ENCODE measurements at places on chromosomes 2 and 18. TPM values are rescaled to one million over a fixed set of nuclear protein-coding genes. Genes with fewer than 3 reads are reported as not detected.

Gene CAD
- 42.0 TPM for polyA plus RNA-seq

GRCh38 chr2:74619651-74620297, 28.4 kb downstream of the M1AP start:
- DNase-seq = no peak

DNA sequence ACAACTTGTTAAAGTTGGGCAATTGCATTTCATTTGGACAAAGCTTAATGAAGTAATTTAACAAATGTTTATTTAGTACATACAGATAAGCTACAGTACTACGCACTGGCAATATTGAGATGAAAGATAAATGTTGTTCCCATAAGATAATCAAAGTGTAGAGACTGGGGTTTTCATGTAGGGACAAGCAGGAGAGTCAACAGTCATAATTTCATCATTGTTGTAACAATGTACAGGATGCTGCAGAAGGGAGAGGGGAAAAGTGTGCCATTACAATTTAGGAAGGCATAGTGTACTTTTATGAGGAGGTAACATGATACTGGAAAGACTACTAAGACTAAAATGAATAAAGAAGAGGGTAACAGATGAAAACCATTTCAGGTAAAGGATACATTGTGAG, 441.6 kb downstream of the ERBB4 start:
- DNase-seq = no peak

Gene ZNF521
- 45.1 TPM for polyA plus RNA-seq

GRCh38 chr18:7904529-7904928, 337.4 kb downstream of the PTPRM start:
- no peak for DNase-seq

Gene NTSR2
- polyA plus RNA-seq = not detected

Gene CEP192
- polyA plus RNA-seq = 46.2 TPM

Gene FBXO15
- 5.4 TPM for polyA plus RNA-seq

DNA sequence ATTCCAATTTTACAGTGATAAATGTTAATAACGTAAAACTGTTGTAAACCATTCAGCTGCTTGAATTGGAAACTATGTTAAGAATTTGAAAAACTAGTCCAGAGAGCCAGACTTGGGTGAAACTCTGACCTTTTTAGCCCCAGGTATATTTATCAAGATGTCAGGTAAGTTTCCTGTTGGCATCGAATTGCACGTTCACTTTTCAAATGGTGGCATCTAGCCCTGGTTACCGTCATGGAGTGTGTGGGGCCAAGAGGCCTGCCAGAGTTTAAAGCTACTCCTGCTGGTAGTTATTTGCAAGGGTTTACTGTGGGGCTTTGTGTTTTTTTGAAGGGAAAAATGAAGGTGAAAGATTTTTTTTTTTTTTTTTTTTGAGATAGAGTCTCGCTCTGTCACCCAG, 109.9 kb downstream of the WDSUB1 start:
- DNase-seq = peak; percentile 40

DNA sequence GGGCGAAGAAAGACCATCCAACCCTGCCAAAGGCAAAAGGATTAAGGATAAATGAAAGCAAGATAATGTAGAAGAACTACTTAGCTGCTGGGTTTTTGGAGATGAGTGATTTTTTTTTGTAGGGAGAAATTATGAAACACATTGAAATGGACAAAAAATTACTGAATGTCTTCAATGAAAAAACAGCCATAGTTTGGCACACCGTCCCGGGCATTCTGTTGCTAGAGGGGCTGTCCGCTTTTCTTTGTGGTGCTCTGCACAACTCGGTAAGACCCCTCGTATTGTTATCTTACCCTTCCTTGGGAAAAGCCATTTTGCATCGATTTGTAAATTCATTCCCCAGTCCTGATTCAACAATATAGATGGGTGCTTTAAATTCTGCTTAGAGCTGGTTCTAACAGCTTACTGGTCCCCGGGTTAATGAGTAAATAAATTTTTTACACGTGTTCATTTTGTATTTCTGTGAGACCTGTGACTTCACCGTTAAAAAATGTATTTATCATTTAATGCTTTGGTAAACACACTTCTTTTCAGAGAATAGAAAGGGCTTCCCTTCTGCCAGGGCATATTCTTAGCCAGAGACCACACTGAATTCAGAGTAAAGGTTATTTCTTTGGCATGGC, 912 bp upstream of the LAPTM4A start:
- DNase-seq = no peak

GRCh38 chr2:189639007-189639609, 22.2 kb upstream of the ASNSD1 start:
- no peak for DNase-seq

DNA sequence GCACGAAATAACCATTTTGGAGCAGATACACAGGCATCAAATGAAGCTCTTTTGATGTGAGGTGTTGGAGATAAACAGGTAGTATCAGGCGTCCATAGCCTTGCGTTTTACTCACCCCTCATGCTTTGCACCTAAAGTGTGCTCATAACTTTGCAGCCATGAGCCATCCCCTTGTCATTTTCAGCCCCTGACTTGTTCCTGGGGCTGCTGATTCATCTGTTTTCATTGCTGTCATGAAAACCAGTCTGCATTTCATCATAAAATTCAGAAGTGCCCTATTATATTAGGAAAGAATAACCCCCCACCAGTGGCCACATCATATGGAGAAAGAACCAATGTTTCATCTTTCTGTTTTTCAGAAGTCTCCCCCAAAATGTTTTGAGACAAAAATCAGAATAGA, 329.7 kb upstream of the NRP2 start:
- no peak for DNase-seq

GRCh38 chr2:205107810-205108209, 562.5 kb downstream of the PARD3B start:
- DNase-seq = no peak

Gene SYT4
- polyA plus RNA-seq = 1.4 TPM

- no peak for DNase-seq
Observed at GRCh38 chr2:59680863-59681262, 872.6 kb downstream of the BCL11A start.

DNA sequence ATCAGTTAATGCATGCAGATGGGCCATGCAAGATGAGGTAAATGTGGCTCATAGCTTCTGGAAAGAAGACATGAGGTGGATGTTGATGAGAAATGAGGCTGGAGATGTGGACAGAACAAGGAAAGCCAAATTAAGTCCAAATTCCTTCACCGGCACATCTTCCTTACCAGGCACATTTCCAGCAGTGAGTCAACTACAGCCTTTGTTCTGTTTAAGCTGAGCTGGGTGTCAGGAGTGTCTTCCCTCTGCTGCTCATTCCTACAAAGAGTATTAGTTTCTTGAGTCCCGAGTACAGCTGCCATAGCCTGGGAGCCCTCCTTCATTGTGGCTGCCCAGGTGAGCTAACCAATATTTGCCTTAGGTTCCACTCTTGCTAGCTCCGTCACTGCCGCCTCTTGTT, 945.0 kb downstream of the SLC4A3 start:
- no peak for DNase-seq

Gene ANKRD23
- 2.4 TPM for polyA plus RNA-seq

DNA sequence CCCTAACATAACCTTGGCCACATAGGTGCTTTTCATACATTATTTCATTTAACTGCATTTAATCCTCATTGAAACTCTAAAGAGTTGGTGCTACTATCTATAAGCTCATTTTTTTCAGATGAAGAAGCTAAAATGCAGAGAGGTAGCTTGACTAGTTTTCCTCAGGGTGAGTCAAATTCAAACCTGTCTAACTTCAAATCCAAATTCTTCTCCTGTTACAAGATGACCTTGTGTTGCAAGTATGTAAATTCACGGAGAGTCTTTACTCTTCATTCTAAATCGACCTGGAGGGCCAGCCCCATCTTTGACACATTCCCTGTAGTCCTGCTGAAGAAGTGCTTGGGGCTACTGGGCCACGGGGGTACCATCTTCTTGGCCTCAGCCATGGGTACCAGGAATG, 8.2 kb upstream of the SETBP1 start:
- DNase-seq = no peak

GRCh38 chr2:233643128-233643527, 6.9 kb downstream of the UGT1A10 start:
- no peak for DNase-seq

DNA sequence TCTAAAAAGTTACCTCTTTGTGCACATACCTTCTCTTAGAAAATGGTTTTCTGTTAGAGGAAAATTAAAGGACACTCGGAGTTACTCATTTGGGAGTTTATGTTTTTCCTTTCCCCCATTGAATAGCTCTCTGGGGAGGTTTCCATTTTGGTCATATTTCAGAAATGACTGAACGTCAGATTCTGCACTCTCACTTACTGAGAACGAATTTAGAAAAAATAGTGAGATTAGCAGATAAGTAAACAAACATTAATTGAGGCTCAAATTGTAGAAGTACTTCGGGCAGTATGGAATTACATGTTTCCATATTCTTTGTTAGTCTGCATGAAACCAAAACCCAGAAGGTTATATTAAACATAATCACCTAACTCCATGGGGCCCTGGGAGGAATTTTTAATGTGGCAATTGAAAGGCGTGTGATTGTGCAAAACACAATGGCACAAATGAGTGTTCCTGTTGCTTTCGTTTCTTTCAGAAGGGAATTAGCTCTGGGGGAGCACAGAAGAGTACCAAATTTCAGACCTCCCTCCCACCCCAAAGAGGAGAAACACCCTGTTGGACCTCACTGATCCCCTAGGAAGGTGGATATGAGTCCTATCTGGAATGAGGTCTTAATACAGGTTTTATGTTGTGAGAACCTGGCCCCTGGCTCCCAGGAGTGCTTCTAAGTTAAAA, 212.3 kb downstream of the BCL2 start:
- DNase-seq = no peak

DNA sequence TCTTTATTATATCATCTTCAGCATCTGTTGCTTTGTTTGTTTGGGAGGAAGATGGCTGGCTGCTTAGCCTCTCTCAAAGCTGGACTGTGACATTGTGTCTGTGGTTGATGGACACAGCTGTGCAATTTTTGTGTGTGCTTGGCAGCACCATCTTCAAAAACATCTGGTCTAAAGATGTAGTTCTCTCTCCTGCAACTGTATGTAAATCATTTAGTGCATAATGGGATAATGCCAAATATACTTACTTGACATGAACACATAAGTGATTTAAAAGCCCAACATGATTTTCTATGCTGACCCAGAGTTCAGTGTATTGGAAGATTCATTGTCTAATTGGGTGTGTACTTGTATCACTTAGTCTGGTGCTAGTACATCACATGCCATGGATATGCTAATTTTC, 112.2 kb downstream of the MAP4K4 start:
- no peak for DNase-seq

DNA sequence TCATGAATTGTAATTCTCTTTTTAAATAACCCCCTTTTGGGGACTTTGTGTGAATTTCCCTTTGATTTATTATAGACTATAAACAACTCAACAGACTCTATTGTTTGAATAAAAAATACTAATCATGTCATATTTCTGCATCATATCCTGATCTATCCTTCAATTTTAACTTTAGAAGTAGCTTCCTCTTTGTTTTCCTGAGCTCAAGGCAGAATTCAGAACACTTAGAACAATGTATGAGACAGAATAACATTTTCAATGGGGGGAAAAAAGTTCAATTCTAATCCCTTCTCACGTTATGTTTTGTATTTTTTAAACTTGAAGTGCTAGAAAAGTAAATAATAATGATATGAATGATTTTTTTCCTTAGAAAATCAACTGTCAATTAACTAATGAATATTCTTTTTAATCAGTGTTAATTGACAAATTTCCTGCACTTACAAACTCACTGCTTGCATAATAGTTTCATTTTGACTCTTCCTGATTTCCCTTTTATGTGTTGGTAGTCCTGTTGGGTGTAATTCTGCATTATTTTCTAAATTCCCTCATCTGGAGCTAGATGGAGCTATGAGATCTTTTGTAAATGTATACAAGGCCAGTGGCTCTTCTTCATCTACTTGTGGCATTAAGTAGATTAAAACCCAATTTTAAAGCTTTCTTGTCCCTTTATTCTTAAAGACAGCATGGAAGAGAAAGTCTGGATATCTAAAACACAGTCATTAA, 326.1 kb downstream of the PARD3B start:
- DNase-seq = peak; percentile 26

- no peak for DNase-seq
Observed at GRCh38 chr2:179020156-179020750, 29.7 kb downstream of the CCDC141 start.

Gene SP9
- polyA plus RNA-seq = not detected

DNA sequence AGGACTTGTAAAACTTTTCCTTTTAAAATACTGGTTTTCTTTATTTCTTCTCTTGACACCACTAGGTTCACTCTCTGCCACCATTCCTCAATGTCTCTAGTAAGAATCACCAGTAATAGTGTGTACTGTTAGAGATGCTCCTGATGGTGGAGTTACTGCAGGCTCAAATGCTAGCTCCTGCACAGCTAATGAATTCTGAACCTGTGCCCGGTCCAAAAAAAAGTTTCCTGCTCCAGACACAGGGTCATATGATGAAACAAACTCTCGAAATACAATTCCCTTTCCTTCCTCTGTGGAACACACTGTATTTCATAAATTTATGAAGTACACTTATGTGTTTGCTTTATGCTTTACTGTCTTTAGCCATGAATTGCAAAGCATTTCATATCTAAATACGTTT, 19.2 kb downstream of the PMS1 start:
- DNase-seq = no peak

GRCh38 chr18:54671291-54671881, 80.3 kb downstream of the DYNAP start:
- no peak for DNase-seq

Gene SULT1C4
- polyA plus RNA-seq = 42.6 TPM

DNA sequence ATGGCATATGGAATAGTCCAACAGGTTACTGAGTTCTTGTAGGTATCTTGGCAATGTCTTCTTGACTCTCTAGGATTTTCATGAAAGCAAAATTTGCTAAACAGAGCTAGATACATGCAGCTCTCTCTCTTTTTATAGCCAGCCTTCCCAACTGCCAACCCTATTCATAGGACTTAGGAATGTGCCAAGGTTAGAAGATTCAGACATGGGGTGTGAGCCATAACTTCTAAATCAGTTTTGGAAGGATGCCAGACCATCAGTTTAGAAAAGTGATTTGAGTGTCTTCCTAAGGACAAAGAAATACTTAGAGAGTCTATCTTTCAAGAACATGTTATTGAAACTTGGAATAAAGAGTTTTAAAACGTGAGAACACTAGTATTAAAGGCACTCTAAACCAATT, 619.5 kb upstream of the FANCL start:
- DNase-seq = no peak

Gene CYB5A
- 337 TPM for polyA plus RNA-seq

Gene GAREM1
- 34.8 TPM for polyA plus RNA-seq

Gene CDH19
- polyA plus RNA-seq = 0.14 TPM

- DNase-seq = no peak
Observed at GRCh38 chr2:263022-263738, 652 bp downstream of the SH3YL1 start.

Gene MERTK
- 21.9 TPM for polyA plus RNA-seq
